ENCODE measurements at places on chromosomes 12 and 14.

GRCh38 chr14:95136631-95137030, 20.7 kb downstream of the DICER1 start:
- no peak for DNase-seq

- DNase-seq, result no peak
Observed at GRCh38 chr12:4137441-4137840, 136.1 kb upstream of the CCND2 start.

DNA sequence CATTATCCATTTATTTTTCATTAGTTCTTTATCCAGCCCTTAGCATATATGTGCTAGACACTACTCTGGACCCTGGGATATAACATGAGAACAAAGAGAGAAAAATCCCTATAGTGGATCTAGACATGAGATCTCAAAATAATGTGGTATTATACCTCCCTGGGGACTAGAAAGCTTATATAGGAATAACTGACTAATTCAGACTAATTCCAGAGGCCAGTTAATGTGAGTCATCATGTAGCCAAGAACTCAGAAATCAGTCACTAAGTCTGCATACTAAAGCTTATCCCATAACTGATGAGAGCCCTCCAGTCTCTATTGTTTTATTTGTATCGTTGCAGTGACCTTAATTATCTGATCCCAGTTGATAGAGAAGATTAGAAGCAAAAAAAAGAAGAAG, 267.1 kb upstream of the RGS6 start:
- DNase-seq, result no peak

GRCh38 chr12:52058631-52059361, 7.6 kb downstream of the NR4A1 start:
- peak; percentile 44 for DNase-seq

DNA sequence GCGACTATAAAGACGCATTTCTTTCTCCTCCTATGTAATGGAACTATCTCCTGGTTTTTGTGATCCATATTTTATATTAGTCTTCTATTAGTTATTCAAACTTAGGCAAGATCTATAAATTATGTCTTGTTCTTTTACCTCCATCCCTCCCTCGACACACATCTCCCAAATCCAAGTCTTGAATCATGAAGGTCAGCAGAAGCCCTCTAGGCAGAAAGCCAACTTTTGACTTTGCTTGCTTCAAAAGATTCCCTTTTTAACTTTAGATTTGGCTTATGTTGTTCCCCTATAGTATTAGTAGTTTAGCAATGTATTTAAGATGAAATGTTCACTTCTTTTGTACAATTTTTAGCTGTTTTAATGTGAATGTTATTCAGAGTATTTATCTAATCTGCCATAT, 689.8 kb downstream of the SLC6A15 start:
- no peak for DNase-seq
